Pulmonary artery endothelial cell (primary cell): ENCODE measurements at places on chromosomes 1 and 21.

DNA sequence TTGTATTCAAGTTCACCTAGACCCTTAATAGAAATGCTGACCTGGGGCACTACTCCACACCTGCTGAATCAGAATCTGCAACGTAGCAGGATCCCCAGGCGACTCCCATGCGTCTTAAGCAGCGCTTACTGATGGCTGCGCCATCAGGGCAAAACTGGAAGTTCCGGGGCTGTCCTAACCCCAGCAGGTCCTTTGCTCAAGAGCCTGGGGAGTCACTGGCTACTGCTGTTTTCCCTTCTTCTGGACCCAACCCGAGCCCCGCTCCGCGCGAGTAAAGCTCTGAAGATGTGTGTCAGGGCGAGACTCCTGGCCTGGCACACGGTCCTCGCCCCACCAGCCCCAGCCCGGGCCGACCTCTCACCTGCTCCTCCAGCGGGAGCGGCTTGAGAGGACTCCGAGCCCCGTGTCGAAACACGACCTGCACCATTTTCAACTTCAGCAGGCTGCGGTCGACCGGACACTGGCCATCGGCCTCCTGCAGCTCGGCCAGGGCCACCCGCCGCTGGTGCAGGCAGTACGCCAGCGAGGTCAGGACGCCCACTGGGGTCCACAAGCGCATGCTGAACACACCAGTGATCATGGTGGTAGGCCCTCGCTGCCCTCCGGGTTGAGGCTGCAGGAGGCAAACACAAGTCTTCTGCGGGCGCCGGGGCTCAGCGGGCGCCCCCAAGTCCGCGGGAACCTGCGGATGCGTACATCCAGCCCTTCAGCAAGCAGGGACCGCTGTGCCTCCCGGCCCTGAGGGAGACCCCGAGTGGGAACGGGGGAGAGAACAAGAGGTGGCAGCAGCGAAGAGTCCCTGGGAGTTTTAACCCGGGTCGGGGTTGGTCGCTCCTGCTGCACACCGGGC lies 630 bp downstream of the ACP6 start:
- DNase-seq = no peak

- no peak for DNase-seq
Measured at GRCh38 chr1:65002156-65002507, 35.8 kb upstream of the JAK1 start.

- no peak for DNase-seq
Measured at GRCh38 chr1:243275316-243275715, 19.5 kb downstream of the SDCCAG8 start.

- no peak for DNase-seq
Measured at GRCh38 chr1:14704846-14705245, 106.4 kb downstream of the KAZN start.

- no peak for DNase-seq
Measured at GRCh38 chr21:46661211-46661625, 25.7 kb downstream of the PRMT2 start.

- DNase-seq = no peak
Measured at GRCh38 chr1:223486932-223487886, 94.0 kb downstream of the CCDC185 start.

DNA sequence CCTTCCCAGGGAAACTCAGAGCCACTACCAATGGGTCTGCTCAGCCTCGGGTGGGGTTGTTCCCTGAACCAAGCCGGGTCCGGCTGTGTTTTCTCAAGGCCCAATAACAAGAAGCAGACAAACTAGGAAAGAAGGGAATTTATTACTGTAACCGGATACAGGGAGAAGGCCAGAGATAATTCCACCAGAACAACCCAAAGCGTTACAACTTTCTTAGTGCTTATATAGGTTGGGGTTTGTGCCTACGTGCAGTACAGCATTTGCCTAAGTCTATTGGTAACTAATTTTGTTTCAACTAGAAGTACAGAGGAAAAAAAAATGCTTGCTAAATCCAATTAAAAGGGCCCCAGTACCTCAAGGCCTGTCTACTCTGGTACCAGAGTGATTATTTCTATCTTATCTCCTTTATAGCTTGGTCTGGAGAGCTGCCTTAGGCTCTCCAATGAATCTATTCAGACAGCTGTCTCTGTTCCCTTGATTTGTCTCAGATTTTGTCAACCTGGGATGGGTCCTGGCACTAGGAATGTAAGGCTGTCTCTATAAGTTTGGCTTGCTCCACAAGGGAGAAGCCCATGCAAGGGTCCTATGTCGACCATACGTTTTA lies 57.3 kb upstream of the CCDC190 start:
- no peak for DNase-seq

DNA sequence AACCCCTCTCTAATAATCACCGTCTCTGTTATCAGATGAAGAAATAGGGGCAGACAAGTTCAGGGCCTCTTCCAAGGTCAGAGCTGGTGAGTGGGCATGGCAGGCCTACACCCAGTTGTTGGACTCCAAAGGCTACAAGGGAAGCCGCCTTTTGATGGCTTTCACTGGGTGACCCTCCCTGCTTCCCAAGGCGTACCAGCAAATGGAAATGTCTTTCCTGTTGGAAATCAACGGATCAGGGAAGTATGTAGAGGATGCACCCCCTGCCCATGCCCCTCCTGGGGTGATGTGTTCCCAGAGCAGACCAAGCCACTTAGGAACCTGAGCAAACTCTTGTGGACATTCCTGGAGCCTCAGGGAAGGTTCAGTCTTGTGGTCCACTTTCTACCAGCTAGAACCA lies 47.4 kb downstream of the LGR6 start:
- DNase-seq = no peak
